ENCODE measurements at places on chromosomes 7 and 10.

GRCh38 chr7:27242555-27243339 is at the start of gene EVX1:
Gene EVX1, plus strand, starts transcription at chr7:27242802. Its CDS starts 229 bp downstream, at chr7:27243031.
- DNase-seq, result no peak

DNA sequence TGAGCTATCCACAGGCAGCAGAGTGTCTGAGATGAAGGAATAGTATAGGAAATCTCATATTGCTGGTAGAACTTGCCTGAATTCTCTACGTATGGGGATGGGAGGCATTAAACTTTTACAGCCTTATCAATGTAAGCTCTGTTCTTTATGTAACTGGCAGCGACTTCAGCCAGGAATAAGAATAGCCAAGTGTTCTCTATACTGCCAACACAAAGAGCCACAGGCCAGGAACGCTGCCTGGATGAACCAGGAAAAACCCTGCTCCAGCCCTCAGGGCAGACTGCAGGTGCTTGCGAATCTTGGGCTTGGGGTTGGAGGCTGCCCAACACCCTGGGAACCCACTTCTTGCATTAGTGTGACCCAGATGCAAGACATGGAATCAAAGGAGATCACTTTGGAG is 6.1 kb upstream of the OLAH start:
- no peak for DNase-seq

DNA sequence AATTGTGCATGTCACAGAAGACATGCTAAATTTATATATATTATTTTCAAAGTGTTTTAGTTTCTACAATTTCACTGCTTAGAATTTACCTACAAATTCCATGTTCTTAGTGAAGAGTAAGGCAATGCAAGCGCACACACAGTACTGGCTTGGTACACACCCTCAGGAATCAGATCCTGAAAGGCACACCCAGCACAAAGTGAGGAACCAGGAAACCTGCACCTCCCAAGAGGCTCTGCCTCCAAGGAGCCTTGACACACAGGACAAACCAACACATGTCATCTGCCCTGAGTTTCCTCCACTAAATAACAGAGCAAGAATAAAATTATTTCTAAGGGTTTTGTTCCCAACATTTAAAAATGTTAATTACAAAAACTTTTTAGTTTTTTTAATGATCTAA is 156.2 kb downstream of the PARD3 start:
- no peak for DNase-seq

GRCh38 chr7:44104860-44105771 is 971 bp downstream of the AEBP1 start:
- peak; percentile 34 for DNase-seq

DNA sequence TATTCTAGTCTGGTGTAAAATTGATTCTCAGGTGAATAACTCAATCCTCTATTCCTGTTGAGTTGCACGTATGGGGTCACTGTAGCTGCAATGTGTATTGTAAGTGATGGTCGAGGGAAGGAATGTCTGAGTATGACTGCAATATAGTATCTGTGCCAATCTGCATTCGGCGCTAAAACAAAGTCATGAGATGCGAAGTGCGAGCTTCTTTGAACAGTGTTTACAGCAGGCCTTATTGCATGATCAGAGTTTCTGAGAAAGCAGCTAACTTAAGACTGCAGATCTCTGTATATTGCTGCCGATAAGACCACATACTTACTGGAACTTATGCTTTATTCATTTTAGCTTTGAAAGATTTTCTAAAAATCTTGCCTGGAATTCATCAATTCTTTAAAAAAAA is 341.7 kb upstream of the BMPER start:
- DNase-seq, result no peak

GRCh38 chr7:101315336-101315735 is 6.3 kb downstream of the IFT22 start:
- DNase-seq, result peak; percentile 29

DNA sequence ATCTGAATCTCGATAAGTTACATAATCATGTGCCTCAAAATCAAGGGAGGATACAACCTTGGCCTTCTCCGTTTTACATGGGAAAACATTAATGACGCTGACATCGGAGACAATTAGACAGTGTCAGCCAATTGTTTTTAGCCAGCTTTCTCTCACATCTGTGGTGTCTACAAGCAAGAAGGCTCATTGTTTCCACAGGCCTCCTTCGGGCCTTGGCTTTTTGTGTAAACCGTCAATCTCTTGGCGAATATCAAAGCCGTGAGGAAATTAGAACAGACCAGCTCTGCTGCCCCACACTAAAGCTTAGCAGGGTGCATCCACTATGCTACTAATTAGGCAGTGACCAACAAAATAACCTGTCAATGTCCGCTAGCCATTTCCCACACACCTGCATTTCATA is 43.2 kb downstream of the VAX1 start:
- DNase-seq, result no peak

- no peak for DNase-seq
These were observed 126.2 kb upstream of the FEZF1 start for GRCh38 chr7:122430710-122431109.
